ENCODE measurements at places on chromosomes 16 and 17.

GRCh38 chr16:2063861-2064260, 16.1 kb downstream of the TSC2 start:
- no peak for DNase-seq

DNA sequence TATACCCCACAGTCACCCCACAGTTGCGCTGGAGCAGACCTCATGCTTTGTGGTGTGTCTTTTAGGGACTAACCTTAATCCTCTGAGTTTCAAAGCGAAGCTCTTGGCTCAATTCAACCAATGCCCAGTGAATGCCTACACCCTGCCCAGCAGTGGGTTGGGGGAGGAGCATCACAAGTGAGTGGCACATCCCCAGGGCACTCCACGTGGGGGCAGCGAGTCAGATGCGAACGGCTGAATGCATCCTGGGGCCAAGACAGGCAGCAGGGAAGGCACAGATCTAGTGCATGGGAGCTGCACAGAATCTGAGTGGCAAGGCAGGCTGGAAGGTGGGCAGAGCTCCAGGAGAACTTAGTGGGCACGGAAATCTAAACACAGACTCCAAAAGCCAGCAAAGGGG, 39.2 kb downstream of the IFT140 start:
- DNase-seq = no peak

DNA sequence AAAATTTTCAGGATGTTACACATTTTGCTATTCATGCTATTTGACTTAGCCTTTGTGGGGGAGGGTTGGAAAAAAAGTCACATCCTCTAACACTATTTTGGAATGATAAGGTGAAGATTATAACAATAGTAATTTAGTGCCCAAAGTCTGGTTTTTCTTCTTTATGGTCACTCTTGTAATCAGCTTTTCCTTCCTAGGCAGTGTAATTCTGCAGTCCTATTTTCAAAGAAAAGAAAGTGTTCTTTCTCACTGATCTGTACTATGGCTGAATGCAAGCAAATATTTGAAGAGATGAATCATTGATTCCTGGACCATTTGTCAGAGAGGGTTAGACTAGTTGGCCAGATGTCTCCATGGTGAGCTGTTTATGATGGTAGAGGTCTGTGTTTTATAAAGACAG, 8.4 kb downstream of the RSPRY1 start:
- DNase-seq = no peak

DNA sequence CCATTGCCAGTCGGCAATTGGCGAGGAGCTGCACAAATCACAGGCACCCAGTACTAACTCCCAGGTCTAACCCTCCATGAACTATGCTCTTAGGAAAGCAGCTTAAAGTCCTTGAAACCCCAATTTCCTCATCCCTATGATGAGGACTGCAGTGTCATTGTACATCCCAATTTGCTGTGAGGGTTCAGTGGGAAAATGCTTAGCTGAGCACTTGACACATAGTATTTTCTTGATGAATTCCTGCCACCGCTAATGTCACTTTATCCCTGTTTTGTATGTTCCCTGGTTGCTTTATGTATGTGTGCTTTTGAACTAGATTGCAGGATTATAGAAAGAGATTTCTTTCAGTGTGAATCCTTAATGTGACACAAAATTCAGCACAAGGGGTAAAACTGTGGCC, 161.5 kb upstream of the RBFOX1 start:
- no peak for DNase-seq

DNA sequence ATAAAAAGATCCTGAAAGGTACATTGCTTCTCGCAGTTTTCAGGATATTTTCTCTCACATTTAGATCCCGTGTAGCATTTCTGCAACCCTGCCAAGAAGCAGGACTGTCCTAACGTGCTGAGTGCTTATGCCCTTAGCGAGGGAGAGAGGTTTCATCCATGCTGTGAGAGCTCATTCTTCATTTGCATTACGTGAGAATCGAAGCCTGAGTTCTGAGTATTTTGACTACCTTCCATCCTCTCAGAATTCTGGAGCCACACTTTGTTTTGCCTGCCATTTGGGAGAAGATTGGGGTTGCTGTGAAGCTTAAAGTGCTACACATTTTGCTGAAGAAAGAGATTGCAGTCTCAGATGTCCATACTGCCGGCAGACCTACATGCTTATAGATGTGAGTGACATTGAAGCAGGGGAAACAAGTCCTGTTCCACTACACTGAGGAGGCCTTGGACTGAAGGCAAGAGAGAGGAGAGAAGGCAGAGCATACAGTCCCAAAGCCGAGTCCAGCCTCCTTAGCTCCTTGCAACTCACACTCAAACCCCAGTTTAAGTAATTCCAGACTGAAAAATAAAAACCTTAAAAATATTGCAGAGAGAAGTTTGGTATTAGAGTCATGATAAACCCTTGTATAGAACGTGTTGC, 183.0 kb downstream of the PRKCA start:
- DNase-seq = no peak

GRCh38 chr17:12231355-12231682, 210.6 kb downstream of the MAP2K4 start:
- DNase-seq = no peak

DNA sequence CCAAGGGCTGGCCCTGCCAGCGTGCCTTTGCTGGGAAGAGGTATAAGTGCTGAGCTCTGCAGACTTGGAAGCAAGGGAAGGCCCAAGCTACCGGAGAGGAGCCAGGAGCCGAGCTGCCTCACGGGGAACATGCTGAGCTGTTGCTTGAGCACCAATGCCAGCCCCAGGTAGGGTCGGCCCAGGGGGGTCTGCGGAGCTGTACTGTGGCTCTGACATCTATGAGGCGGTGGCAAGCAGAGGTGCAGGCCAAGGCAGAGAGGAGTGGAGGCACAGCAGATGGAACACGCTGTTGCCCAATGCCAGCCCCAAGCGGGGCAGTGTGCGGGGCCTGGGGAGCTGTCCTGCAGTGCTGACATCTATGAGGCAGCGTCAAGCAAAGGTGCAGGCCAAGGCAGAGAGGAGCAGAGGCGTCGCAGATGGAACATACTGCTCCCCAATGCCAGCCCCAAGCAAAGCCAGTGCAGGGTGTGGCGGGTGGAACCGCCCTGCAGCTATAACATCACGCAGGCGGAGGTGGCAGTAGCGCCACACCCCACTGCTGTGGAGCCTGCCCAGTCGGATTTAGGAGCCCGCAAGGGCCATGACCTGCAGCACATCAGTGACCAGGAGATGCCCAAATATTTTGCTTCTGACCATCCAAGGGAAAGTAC, 10.0 kb downstream of the GGA2 start:
- no peak for DNase-seq

GRCh38 chr17:36544044-36544306, 744 bp upstream of the GGNBP2 start:
- peak; percentile 19 for DNase-seq

GRCh38 chr17:7803981-7804380, 30.0 kb upstream of the KDM6B start:
- no peak for DNase-seq

DNA sequence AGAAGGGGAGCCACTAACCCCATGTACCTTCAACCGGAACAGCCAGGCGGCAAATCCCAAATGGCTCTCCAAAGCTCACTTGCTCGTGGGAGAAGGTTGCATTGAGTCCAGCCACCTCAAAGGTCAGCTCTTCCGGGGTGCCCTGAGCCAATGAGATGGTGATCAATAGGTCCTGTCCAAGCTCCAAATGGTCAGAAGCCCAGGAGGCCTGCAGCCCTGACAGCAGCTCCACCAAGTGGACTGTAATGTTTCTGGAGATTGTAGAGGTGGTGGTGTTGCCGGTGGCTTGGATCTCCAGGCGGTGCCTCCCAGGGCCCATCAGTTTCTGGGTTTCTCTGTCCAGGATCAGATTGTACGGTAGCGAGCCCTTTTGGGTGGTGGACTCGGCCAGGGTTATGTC, 39.9 kb upstream of the BCO1 start:
- no peak for DNase-seq

- no peak for DNase-seq
Measured at GRCh38 chr17:20920095-20920814, 122.6 kb downstream of the USP22 start.

- no peak for DNase-seq
Measured at GRCh38 chr16:15980329-15980728, 30.9 kb downstream of the ABCC1 start.

- DNase-seq = no peak
Measured at GRCh38 chr17:6605142-6605541, 35.4 kb downstream of the KIAA0753 start.

DNA sequence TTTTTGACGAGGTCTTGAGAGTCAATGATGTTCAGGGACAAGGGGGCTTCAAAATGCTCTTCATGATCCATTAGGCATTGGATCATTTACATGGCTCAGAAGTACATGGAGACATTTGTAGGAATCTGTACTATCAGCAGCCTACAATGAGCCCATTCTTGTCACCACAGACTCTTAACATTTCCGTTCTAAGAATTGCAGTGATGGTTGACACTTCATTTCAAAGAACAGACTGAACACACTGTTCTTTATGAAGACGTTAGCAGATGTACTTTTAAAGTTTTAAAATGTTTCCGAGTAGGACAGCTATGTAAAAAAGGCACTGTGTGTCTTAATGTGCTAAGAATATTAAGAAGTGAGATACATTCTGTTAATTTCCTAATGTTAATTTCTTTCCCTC, 97.3 kb upstream of the GOT2 start:
- no peak for DNase-seq

DNA sequence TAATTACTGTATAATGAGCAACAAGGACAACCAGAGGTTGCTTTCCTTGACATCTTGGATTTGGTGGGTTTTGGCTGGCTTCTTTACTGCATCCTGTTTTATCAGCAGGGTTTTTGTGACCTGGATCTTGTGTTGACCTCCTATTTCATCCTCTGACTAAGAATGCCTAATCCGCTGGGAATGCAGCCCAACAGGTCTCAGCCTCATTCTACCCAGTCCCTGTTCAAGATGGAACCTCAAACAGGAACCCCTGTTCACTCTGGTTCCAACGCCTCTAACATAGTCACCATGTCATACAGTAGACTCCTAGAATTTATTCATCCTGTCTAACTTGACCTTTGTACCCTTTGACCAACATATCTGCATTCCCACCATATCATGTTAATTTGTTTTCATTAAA, 183.8 kb upstream of the SOX9 start:
- no peak for DNase-seq

DNA sequence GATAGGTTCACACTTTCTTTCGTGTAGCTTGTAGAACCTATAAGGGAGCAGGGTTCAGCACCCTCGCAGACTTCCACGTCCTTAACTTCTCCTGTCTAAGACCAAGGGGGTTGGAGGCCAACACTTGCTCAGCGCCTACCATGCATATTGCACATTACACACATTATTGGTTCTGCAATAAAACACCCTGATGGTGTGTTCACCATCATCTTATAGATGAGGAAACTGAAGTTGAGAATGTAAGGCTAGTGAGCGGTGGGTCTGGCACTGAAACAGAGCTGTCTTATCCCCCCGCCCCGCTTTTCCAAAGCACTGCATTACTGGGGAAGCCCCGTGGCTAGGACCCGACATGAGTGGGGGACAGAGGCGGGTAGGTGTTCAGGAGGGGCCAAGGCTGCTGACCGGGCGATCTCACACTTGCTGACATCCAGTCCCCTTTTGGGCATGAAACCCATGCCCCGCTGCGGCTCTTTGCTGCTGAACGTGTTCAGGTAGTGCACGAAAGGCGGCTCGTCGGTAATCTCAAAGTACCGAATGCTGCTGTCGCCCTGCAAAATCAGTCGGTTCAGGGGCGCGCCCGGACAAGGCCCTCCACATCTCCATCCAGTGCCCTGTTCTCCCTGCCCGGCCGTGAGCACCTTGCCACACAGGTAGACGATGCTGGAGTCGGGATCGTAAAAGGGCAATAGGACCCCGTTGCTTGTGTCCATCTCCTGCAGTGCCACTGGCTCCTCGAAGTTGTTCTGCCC, 6.2 kb downstream of the CORO6 start:
- peak; percentile 36 for DNase-seq

DNA sequence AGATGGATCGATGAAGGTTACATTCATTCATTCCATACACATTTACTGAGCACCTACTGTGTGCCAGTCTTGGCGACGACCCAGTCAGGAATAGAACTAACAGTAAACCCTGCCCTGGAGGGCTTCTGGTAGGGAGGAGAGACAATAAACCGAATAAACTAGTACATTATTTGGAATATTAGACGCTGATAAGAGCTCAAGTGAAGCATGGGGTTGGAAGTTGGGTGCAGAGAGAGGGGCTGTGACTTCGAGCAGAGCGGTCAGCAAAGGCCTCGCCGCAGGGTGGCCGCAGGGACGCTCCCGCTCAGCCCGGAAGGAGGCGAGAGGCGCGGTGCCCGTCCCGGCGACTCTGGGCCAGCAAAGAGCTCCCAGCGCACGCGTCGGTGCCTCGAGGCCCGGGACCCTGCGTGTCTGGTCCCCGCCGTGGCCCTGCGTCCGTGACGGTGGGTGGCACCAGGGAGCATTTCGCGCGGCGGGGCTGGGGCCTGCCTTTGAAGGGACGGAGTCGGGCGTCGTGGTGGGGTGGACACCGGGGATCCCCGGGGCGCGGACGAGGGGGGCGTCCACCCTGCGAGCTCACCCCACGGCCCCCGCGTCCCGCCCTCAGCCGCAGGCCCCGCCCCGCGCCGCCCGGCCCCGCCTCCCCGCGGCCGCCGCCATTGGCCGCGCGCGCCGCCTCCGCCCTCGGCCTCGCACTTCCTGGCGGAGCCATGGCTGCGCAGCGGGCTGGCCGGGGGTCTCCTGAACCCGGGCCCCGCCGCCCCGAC, at the start of gene KLHL36:
KLHL36 (plus strand) TSS at position 684 of the 767 bp plus-strand sequence. CDS start 2,357 bp downstream, outside the sequence.
- DNase-seq = peak; percentile 75

- no peak for DNase-seq
Measured at GRCh38 chr16:21614896-21615295, 15.5 kb downstream of the METTL9 start.

DNA sequence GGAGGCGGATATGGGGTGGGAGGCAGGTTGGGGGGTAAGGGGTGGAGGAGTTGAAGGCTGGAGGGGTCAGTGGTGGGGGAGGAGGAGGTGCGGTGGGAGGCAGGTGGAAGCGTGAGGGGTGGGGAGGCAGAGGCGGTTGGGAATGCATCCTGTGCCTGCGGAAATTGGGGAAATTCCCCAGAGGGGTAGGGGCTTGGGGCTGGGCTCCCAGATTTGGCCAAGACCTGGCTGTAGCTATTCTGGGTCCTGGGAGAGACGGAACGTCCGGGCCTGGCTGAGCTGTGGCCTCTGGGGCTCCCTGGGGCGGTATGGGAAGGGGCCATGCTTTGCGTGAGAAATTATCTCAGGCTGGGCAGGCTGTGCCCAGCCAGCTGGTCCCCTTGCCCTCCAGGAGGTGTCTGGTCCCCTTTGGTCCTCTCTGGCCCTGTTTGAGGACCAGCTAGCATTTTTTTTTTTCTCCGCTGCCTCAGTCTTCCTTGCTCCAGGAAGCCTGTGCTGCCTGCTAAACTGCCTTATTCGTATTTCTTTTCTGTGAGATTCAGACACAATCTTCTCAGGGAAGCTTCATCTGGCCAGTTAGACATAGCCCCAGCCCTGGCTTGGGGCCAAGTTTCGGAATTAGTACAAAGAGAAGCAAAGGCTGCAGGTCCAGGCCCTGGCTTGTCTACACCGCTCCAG, 7.3 kb upstream of the TRPV2 start:
- DNase-seq = no peak

GRCh38 chr16:49464093-49464492, 90.5 kb downstream of the C16orf78 start:
- no peak for DNase-seq

Measured in CD4-positive, alpha-beta T cell treated with Interleukin-6 for 4 hours (primary cell).